Thymus (tissue), 14 donors: ENCODE measurements at places on chromosomes 4 and X. TPM values are rescaled to one million over a fixed set of nuclear protein-coding genes. Genes with fewer than 3 reads are reported as not detected.

DNA sequence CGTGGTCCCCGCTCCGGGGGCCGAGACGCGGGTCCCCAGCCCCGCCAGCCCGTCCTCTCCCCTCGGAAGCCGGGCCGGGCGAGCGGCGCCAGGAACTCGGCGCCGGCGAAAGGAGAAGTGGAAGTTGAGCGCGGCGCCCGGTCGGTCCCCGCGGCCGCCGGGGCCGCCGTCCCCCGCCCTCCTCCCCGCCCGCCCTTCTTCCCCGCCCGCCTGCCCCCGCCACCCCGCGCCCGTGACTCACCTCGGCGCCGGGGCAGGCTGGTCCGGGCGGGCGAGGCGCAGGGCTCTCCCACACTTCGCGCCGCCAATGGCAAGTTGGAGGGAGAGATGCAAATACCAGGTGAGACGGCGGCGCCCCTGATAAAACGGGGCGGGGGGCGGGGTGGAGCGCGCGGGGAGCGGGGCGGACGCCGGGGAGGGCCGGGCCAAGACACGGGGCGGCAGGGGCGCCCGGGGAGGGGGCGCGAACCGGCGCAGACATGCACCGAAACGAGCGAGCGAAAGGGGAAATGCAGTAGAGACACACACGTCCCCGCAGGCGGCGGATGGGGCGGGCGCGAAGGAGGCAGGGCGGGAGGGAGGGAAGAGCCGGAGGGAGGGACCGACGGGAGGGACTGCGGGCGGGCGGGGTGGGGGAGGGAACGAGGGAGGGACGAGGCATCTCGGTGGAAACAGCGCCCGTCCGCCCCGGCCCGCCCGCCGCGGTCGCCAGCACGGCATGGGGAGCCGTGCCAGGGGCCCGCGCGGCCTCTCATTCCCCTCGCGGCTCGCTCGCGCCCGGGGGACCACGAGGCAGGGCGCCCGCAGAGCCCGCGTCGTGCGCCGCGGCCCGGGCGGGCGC is at the start of gene ELF4:
Gene ELF4, minus strand, starts transcription at position 119 of the 841 bp plus-strand sequence. CDS start 29,167 bp downstream, outside the sequence.
- peak within 1 kb of the TSS; percentile 67 for H3K4me3 ChIP-seq
- H3K36me3 ChIP-seq = no peaks in the 10 kb centered on the region
- H3K27me3 ChIP-seq = peaks cover 13% of the 10 kb centered on the region
- no peak for DNase-seq

GRCh38 chrX:147679356-147680005 is 232.2 kb upstream of the FMR1 start:
- no peak overlapping the region for H3K27ac ChIP-seq
- H3K4me3 ChIP-seq = no peak overlapping the region
- no peaks in the 10 kb centered on the region for H3K36me3 ChIP-seq
- no peaks in the 10 kb centered on the region for H3K4me1 ChIP-seq
- H3K27me3 ChIP-seq = no peaks in the 10 kb centered on the region

- H3K36me3 ChIP-seq = no peaks in the 10 kb centered on the region
- no peak for DNase-seq
Measured at GRCh38 chr4:146450524-146450923, 71.2 kb downstream of the SLC10A7 start.

DNA sequence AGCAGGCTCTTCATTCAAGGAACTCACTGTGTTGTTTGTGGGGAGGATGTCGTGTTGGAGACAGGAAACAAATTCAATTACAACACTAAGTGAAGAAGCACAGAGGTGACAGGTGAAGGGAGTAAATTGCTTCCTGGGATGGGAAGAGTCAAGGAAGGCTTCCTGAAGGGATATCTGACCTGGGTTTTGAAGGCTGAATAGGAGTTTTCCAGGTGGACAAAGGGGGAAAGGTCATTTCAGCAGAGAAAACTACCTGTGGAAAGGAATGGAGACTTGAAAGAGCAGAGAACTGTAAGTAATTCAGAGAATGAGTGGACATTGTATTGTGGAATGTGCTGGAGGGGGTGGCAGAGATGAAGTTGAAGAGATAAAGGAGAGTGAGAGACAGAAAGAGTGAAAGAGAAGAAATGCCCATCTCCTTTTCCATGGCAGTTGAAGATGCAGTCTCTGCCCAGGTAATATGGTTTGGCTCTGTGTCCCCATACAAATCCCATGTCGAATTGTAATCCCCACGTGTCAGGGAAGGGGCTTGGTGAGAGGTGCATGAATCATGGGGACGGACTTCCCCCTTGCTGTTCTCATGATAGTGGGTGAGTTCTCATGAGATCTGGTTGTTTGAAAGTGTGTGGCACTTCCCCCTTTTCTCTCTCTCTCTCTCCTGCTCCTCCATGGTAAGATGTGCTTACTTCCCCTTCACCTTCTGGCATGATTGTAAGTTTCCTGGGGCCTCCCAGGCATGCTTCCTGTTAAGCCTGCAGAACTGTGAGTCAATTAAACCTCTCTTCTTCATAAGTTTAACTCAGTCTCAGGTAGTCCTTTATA is 205.7 kb upstream of the BCOR start:
- H3K4me1 ChIP-seq = peaks cover 12% of the 10 kb centered on the region
- H3K27ac ChIP-seq = no peak overlapping the region
- peaks cover 6% of the 10 kb centered on the region for H3K27me3 ChIP-seq
- no peaks in the 10 kb centered on the region for H3K36me3 ChIP-seq

DNA sequence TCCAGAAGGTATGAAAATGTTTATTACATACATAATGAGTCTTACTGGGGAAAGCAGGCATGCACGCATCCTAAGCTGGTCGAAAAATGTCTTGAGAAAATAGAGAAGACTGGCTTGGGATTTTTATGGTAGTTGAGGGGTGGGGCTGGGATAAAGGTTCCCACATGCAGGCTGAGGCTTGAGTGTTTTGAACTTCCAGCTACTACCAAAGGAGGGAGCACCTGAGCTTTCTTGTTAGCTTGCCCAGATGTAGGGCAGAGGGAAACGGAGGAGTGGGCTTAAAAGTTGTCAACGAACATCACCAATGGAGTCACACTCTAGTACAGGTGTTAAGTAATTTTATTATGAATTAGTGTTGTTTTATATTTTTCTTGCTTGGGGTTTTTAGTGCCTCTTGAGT is 39.6 kb upstream of the SRPX start:
- H3K27me3 ChIP-seq = no peaks in the 10 kb centered on the region
- H3K4me3 ChIP-seq = no peak overlapping the region
- H3K27ac ChIP-seq = no peak overlapping the region
- H3K4me1 ChIP-seq = no peaks in the 10 kb centered on the region
- DNase-seq = no peak

DNA sequence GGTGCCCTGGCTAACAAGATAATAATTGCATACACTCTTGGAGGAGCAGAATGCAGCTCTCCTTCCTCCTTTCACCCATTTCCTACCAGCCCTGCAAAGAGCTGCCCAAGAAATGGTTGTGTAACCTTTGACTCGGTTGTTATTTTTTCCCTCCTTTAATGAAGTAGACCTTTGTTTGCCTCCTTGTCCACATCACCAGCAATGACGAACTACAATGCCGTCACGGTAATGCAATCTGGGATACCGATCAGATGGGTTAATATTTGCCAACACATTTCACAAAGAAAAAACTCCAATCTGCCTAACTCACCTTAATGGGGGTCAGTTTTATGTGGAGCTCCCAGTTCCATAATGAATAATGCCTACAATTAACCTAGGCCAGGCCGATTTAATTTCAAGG is 32.0 kb downstream of the GPRIN3 start:
- DNase-seq = no peak
- H3K4me1 ChIP-seq = no peaks in the 10 kb centered on the region
- H3K36me3 ChIP-seq = no peaks in the 10 kb centered on the region
- no peaks in the 10 kb centered on the region for H3K27me3 ChIP-seq
- no peak overlapping the region for H3K4me3 ChIP-seq

ADH4 gene
- total RNA-seq = 0.09 TPM

KLB gene
- total RNA-seq = 0.05 TPM
